ENCODE measurements at places on chromosomes 11 and 22.
A peak's percentile ranks its signal among the peaks of the same experiment; 100 is the strongest.

GRCh38 chr11:72582206-72583176 lies 91.7 kb downstream of the PDE2A start:
- DNase-seq = no peak

- no peak for DNase-seq
These were observed 72.1 kb upstream of the SLC22A12 start for GRCh38 chr11:64518928-64519327.

GRCh38 chr11:28346721-28347120 lies 238.5 kb downstream of the METTL15 start:
- DNase-seq = no peak

GRCh38 chr11:102683277-102683676 lies 22.3 kb downstream of the MMP27 start:
- DNase-seq = no peak

GRCh38 chr11:84243629-84244263 lies 957.6 kb upstream of the CCDC90B start:
- DNase-seq = no peak

DNA sequence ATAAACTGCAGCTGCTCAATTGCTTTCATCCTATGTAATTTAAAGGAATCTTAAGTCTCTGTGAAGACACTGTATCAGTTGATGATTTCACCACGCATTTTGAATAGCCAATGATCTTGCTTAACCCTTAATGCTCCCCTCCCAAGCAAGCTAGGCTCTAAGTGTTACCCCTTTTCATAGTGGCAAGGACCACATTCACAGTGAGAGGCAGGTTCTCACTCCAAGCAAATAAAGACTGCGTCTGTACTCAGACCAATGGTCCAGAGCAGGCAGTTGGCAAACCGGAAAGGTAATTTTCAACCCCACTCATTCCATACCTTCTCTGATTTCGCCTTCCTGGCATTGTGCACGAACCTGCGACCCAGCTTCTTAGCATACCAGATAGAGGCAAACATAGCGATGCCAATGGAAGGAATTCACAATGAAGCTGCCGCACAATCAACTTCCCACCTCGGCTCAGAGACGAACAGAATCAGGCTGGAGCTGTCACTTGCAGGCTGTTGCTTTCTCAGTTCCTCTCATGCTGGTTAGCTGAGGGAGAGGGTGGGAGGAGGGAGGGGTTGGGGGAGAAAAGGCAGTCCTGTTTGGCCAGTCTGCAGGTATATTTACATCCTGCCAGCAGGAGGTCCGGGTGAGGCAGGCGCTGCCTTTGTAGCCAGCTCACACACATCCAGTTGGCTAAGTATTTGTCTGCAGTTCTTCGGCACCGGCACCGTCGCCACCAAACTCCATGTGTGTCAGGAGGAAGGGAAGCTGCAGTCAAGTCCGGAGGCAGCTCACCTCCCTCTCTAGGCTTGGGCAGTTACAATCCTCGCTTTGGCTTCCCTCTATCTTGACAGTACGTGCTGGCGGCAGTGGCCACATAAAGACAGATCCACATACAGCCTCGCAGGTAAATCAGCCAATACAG lies 1151.2 kb upstream of the CCDC90B start:
- peak; percentile 27 for DNase-seq

- no peak for DNase-seq
These were observed 35.0 kb downstream of the TREH start for GRCh38 chr11:118644496-118644895.

GRCh38 chr22:23376256-23376655 lies 195.9 kb downstream of the BCR start:
- DNase-seq = peak; percentile 57

GRCh38 chr11:73586791-73587190 lies 11.1 kb downstream of the FAM168A start:
- no peak for DNase-seq

GRCh38 chr11:105181100-105181499 lies 41.5 kb upstream of the CARD18 start:
- DNase-seq = no peak

DNA sequence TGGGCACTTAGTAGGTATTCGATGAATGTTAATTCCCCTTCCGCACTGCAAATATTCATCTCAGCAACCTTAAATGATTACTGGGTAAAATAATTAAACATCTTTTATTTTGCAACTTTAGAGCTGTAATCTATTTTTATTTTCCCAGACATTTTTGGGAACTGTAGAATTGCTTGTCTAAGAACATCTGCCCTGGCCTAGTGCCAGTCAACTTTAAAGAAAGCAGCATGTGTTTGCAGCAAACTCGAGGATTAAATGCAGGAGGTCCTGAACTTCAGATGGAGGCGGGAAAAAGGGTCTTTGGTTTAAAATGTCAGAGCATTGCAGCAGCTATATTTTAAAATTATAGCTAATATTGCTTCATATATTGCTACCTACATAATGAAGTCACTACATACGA lies 190.0 kb downstream of the PGR start:
- no peak for DNase-seq

DNA sequence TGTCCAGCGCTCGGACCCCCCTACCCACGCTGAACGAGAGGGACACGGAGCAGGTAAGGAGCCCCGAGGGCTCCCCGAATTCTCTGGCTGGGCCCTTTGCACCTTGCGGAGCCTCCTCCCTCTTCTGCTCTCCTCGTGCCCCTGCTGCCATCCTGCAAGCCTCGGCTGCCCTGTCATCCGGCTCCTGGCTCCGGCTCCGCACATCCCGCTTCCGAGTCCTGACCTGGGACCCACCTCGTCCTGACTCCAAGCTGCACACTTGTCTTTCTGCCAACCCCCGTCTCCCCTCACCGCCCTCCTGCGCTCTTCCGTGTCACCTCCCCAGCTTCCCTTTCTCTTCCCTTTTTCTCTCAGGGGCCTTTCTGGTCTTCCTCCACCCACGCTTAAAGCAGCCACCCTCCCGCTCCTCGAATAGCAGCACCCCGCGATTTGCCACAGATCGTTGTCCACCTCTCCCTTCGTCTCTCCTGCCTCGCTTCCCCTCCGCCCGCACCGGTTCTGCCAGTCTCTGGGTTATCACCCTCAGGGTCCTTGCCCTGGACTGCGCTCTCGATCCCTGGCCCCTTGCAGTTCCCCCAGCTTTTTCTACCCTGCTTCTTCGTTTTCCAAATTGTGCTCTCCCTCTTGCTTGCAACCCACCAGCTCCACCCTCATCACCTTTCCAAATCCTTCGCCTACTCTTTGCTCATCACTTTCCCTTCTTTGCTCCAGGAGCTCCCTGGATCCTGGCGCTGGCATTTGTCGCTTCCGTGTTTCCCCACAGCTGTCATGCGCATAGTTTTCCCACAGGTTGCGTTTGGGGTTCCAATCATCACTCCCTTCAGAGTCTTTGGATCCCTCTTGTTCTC lies 822 bp downstream of the MARK2 start:
- DNase-seq = peak; percentile 32

DNA sequence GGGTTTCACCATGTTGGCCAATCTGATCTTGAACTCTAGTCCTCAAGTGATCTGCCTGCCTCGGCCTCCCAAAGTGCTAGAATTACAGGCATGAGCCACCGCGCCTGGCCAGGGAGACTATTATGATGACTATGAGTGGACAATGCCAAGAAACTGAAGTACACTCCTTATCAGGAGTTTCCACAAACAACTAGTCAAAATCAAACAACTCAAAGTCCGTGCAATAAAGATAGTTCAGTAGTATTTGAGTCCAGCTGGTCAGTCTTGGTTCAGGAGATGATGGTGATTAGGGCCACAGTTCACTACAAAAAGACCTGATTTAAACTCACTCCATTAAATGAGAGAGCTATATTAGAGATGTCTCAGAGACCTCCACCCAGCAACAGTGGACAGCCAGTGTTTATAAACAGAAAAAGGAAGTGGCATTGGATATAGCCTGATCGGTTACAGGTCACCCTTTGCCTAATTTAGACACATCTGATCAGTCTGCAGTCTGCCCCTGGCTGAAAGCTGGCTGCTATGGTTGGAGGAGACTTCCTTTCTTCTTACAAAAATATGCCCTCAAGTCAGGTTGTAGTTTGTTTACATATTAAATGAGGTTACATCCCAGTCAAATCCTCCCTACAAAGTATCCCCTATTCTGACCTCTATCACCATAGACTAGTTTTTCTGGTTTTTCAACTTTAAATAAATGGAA lies 17.0 kb downstream of the CD3E start:
- DNase-seq = no peak

DNA sequence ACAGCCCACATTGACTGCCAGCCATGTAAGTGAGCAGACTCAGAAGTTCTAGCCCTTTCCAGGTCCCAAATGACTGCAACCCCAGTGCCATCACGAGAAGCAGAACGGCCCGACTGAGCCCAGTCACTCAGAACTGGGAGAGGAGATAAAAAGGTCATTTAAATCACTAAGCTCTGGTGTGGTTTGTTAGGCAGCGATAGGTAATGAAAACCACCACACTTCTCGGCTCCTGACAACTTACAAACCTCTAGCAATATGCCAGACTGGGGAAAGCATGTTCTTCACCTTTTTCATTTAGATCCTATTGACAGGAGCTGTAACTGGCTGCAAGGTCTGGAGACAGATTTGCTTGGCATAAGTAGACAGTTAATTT lies 6.7 kb downstream of the SLC15A3 start:
- no peak for DNase-seq

GRCh38 chr22:49996518-49997250 lies 15.9 kb downstream of the IL17REL start:
- DNase-seq = peak; percentile 17

GRCh38 chr11:44286268-44286880 lies 23.6 kb downstream of the ALX4 start:
- peak; percentile 86 for DNase-seq

GRCh38 chr22:24431309-24432034 lies 4.1 kb downstream of the ADORA2A start:
- no peak for DNase-seq

DNA sequence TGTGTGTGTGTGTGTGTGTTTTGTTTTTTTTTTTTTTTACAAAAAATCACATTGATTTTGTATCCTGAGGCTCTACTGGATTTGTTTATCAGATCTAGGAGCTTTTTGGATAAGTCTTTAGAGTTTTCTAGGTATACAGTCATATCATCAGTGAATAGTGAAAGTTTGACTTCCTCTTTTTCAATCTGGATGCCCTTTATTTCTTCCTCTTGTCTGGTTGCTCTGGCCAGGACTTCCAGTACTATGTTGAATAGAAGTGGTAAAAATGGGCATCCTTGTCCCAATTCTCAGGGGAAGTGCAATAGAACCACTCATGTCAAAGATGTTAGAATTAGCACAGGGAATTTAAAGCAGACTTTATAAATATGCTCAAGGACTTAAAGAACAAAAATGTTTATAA lies 32.6 kb upstream of the PRDM11 start:
- DNase-seq = no peak

DNA sequence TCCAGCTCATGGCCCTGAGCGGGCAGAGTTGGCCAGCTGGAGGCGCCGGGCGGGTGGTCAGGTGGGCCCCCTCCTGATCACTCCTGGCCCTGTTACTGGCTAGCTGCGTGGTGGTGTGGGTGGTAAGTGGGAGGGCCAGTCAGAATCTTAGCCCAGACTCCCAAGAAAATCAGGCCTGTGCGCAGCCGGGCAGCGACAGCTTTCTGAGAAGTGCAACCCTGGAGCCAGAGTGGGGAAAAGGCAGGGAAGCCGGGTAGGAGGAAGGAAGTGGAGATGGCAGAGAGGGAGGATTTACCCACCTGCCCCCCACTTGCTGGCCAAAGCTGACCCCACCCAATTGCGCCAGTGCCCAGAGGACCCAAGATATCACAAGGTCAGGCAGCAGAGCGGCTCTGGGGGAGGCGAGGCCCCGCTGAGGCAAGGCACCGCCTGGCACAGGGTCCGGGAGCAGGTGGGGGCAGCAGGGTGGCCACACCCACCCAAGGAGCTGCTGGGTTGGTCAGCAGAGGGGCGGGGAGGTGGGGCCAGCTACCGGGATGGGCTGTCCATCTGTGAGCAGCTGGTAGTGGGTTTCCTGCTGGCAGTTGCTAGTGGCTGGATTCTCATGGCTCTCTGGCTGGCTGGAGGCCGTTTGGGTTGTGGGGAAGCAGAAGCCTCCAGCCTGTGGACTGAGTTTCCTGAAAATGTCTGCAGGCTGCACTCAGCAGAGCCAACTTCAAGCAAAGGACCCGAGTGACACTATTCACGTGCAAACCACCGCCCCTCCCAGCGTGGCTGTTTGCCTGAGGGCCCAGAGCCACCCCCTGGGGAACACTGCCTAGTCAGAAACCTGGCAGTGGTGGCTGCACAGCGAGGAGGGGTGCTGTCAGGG lies 196.4 kb downstream of the IGLL1 start:
- DNase-seq = no peak

DNA sequence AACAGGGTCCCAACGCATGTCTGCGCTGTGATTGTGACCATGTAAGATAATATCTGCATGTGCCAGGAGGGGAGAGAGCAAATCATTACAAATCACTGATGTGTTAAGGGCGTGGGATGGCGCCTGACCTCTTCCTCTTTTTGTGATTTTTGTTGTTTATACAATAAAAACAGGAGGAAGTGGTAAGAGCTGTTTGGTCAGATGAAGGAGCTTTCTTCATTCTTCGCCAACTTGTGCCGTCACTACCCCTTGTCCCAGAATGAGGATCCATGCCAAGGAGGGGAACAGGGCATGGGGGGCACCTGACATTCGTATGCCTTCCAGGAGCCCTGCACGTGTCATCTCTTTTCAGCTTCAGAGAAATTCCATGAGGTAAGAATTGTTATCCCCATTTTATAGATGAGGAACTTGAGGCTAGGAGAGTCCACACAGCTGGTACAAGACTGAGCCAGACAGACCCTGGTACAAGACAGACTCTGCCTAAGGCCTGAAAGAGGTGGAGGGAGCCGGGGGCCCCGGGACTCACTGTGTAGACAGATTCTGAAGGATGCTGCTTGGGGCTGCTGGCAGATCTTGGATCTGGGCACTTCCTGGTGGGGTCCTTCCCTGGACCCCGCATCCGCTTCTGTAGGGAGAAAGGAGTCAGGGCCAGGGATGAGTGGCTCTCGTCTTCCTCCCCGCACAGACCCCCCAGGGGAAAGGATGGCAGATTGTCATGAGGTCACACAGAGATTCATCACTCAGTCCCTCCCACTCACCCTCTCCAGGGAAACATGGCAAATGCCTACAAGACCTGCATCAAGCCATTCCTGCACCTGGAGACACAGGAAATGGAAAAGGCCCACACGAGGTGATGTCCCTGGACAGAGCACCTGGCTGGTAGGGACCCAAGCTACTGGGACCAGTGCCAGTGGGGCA lies 34.6 kb downstream of the NFAM1 start:
- DNase-seq = peak; percentile 75

GRCh38 chr11:108498046-108498815 lies at the start of gene POGLUT3:
POGLUT3 (minus strand) TSS chr11:108498384; CDS start chr11:108498366, 18 bp downstream.
- DNase-seq = peak; percentile 76

DNA sequence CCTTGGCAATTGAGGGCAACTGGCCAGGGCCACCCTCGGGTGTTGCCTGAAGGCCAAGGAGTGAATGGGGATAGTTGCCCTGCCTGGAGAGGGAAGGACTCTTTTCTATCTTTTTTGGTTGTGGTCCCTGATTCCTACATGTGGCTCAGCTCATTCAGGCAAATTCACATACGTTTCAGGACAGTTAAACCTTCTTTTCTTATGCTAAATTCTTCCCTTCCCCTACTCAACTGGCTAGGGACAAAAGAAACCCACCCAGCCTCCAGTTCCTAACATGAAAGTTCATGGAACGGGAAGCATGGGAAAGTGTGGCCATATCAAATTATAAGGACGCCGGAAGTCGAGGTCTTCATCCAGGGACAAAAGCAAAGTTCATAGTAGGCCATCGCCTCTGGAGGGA lies 26.3 kb upstream of the APLNR start:
- DNase-seq = no peak

- DNase-seq = no peak
These were observed 11.3 kb downstream of the HTATIP2 start for GRCh38 chr11:20374741-20375300.

- no peak for DNase-seq
These were observed 25.2 kb upstream of the DEPDC7 start for GRCh38 chr11:32990481-32990880.
